ENCODE measurements at places on chromosomes 7 and 10.

- DNase-seq, result no peak
Observed at GRCh38 chr7:16344927-16345326, 76.4 kb downstream of the CRPPA start.

GRCh38 chr7:51376420-51377092 is 59.9 kb upstream of the COBL start:
- no peak for DNase-seq

DNA sequence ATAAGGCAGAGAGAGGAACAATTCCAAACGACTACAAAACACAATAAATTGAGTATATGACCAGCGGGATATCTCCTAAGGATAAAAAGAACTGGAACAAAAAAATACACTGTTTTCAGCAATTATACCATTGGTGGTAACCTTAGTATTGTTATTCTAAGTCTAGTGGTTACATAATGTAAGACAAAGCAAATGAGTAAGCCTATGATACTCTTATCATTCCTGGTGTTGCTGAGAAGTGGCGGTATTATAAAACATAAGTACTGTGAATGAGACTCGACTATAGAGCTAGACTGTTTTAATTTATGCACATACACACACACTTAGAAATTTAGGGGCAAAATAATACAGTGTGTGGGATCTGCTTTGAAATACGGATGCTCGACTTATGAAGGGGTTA is 107.7 kb downstream of the NRBF2 start:
- no peak for DNase-seq

DNA sequence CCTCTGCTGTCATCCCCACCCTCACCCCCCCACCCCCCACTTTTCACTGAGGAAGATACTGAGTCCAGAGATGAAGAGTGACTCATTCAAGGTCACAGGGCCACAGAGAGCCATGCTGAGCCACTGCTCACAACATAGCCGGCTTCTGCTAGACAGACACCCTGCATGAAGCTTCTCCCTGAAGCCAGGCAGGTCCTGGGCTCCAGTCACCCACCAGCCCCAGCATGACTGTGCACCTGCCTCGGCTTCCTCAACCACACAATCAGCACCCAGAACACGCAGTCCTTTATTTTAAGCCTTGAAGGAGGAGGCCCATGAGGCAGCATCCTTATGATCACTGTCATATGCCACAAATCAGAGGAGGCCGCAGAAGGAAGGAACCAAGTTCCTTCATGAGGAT is 19.2 kb upstream of the PRKAG2 start:
- DNase-seq, result no peak

- DNase-seq, result no peak
Observed at GRCh38 chr10:103855852-103856796, 748 bp upstream of the SH3PXD2A start.

- no peak for DNase-seq
Observed at GRCh38 chr10:48842231-48842630, 97.4 kb downstream of the LRRC18 start.

DNA sequence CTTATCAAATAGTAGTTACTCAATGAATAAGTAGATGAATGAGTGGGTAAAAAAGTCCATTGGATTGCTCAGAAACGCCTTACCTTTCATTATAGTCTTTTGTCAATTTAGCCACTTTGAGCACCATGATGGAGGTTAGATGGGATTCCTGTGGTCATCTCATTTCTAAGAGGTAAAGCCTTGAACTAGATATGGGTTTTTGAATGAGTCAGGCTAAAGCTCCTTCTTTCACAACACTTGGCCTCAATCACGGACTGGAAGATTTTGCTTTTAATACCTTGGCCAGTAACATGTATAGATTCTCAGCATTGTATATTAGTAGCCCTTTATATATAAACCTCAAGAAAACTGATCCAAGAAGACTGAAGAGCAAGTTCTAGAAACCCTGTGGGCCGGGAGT is 99.7 kb upstream of the CCDC6 start:
- DNase-seq, result no peak

DNA sequence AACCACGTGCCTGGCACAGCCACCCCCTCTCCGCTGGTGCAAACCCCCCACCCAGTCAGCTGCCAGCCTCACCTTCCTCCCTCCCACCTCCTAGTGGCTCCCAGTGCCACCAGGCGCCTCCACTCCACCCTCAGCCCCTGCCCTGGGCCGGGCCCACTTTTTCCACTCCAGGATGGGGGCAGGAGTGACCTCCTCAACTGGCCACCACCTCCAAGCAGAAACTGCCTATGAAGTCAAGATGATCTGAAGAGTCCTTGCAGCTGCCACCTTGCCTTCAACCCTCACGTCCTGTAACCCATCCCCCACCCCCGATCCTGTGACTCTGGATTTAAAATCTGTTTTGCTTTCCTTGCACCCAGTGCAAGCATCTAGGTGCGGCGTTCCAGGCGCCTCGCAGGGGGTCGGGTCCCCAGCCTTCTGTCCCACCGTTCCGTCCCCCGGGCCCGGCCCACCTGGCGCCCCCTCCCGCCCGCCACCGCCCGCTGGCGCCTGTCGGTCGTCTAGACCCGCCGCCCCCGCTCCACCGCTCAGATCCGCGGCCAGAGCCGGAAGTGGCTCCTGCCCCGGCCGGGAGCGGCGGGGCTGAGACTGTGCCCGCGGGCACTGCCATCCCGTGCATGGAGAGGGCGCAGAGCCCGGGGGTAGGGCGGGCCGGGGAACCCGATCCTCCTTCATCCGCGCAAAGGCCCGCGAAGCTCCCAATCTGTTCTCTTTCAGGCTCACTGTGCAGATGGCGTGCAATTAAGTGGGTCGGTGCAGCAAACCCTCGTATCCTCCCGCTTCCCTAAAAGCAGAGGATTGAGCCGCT is 51.2 kb upstream of the GTF2I start:
- no peak for DNase-seq

DNA sequence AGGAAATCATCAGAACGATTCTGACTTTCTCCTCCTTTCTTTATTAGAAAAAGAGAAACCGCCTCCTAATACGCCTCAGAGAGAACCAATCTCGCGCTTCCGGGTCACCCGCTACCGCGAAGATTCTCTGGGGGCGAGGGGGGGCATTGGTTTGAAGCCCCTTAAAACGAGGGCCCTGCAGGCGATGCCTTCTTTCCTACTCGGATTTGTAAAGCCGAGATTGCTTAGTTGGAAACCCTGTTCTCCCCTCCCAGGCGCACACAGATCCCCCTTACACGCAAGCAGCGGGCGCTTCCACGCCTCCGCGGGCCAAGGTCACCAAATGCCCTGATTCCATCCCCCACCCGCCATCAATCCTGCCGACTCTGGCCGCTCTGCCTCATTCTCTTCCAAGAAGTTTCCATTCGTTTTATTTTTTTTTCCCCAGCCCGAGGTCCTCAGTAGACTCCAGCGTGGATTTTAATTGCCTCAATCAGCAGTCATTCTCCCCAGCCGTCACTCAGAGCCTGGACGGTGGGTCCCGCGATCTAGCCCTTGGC is 1.1 kb upstream of the GAD2 start:
- DNase-seq, result no peak

- DNase-seq, result no peak
Observed at GRCh38 chr10:102773986-102774385, 30.2 kb downstream of the WBP1L start.

Measured in vagina (tissue), 2 donors.